ENCODE measurements at places on chromosomes 5 and 9.

DNA sequence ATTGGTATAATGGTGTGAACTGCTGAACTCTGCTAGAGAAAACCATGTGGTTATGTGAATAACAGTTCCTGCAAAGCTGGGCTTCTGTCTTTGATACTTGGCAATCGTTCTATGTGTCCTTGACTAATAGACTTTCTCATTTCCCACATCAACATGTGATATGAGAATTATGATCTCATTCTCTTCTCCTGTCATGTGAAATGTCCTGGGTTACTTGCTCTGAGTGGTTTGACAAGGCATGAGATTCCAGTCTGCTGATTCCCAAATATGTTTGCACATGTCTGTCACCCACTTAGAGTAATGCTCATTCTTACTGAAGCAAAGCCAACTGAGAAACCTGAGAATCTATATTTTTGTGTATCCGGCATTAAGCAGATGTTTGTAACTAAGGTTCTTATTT, 141.2 kb downstream of the PARP8 start:
- no peak for DNase-seq

GRCh38 chr9:24590432-24590831, 44.7 kb upstream of the IZUMO3 start:
- no peak for DNase-seq

- DNase-seq: no peak
Measured at GRCh38 chr5:133387091-133387490, 225.2 kb downstream of the FSTL4 start.

- no peak for DNase-seq
Measured at GRCh38 chr9:92384375-92384774, 20.0 kb downstream of the OGN start.

DNA sequence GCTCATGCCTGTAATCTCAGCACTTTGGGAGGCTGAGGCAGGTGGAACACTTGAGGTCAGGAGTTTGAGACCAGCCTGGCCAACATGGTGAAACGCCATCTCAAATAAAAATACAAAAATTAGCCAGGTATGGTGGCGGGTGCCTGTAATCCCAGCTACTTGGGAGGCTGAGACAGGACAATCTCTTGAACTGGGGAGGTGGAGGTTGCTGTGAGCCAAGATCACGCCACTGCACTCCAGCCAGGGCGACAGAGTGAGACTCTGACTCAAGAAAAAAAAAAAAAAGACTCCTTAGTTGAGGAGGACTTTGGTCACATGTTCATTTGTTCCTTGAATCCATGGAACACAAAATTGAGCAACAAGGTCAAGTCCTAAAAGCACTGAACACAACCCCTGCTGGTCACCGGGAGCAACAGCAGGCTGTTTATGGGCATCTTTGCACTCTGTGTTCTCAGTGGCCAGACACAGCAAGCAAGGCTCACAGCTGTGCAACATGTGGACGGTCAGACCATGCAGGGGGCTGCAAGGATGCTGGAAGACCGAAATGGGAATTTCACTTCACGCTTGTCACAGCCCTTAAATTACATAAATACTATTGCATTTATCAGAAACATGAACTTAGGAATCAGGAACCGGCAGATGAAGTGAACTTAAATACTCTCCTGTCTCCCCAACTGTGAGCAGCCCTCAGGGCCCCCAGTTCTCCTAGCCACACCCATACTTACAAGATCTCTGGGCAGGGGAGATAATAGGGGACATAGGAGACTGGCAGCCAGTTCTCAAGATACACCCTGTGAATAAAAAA, 2.8 kb downstream of the GBGT1 start:
- no peak for DNase-seq

DNA sequence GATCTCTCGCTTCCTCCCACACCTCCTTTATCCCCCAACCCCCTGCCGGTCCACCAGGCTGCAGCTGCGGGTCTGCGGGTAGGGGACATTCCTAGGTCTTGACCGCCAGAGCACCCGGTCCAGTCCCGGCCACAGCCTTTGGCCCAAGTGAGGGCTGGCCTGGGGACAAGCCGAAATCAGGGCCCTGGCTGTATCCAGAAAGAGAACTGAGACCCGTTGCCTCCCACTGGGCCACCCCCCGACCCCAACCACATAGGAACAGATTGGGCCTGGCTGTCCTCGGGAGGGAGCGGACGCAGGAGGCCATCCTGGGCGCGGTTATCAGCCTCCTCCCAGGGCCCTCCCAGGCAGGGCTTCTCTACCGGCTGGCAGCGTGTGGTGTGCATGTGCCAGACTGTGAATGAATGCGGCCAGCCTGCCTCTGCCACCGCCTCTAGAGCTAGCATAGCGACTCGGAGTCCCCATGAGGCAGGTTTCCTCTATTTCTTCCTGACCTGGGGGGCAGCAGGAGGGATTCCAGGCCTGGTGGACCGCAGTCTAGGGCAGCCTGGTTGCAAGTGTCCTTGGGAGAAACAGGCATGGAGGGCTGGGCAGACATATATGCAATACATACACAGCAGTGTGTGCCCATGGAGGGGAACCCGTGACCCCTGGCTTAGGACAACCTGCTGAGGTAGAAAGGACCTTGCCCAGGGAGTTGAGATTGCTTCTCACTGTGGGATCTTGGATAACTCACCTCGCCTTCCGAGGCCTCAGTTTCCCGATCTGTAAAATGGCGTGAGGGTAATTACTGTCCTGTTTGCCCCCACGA, 1.2 kb downstream of the N4BP3 start:
- no peak for DNase-seq

DNA sequence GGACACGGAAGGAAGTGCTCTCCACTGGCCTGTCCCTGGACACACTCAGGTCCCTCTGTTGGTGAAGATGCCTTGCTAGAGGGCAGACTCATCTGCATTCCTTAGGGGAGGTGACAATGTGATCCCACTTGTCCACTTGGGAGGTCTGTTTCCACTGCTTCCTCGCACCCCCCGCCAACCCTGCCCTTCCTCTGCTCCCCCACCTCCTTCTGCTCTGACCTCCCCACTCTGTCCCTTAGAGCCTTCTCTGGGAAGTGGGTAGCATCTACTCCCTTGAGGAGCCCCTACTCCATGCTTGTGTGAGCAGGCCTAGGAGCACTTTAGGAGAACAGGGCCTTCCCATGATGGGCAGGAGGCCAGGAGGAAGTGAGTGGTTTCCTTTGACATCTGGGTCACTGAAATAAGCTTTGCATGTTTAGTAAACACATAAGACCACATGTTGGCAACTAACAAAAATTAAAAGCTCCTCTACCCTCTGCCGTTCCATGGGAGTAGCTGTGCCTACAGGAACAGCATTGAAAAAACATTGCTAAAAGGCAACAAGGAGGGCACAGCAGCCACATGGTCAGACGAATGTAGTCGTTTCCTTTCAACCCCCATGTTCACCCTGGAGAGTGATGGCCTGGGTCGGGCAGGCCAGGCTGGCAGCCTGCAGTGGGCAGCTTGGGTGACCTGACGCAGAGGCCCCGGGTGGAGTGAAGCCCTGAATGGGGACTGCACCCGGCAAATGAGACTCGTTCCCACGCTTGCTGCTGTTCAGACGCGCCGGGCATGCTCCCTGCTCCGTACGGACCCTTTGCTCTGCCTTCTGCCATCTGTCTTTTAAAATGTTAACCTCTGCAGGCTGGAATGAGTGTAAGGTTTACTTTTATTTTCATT, 634.0 kb downstream of the IRX1 start:
- DNase-seq: no peak

GRCh38 chr9:137368431-137369035, 54.4 kb downstream of the EXD3 start:
- no peak for DNase-seq

- DNase-seq: no peak
Measured at GRCh38 chr9:109001275-109001676, 12.0 kb downstream of the CTNNAL1 start.

DNA sequence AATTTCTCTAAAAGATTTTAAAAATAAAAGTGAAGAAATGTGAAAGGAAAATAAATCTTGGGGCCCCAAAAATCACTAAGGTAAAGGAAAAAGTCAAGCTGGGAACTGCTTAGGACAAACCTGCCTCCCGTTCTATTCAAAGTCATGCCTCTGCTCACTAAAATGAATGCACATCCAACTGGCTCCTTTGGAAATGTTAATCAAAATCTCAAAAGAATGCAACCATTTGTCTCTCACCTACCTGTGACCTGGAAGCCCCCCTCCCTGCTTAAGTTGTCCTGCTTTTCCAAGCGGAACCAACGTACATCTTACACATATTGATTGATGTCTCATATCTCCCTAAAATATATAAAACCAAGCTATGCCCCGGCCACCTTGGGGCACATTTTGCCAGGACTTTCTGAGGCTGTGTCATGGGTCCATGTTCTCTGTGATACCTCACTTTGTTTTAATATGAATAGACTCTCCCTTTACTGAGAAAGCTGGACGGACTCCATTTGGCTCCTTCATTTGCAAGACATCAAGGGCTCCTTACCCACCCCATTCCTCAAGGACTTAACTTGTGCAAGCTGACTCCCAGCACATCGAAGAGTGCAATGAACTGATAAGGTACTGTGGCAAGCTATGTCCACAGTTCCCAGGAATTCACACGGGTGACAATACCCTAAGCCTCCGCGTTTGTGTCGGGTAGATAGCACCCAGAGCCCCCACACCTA, 164.3 kb downstream of the SMC2 start:
- peak; percentile 50 for DNase-seq

DNA sequence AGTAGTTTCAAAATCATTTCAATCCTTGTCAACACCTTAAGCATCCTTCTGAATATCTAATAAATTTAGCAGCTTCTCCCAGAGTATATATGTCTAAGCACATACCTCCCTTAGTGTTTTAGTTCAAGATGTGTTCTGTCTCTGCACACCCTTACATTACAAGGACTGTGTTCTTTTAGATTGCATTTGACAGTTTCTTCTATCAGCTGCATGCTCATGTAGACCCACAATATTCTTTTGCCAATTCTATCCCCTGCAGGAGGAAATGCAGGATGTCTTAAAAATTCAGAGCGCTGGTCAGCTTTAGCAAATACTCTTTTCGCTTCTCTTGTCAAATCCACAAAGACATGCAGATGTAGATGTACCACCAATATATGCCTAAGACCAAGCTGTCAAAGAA, 145.8 kb upstream of the SLC30A5 start:
- DNase-seq: no peak

GRCh38 chr5:66039296-66039695, 104.8 kb upstream of the SREK1 start:
- no peak for DNase-seq

GRCh38 chr9:133732639-133733408, 5.3 kb downstream of the SARDH start:
- no peak for DNase-seq

DNA sequence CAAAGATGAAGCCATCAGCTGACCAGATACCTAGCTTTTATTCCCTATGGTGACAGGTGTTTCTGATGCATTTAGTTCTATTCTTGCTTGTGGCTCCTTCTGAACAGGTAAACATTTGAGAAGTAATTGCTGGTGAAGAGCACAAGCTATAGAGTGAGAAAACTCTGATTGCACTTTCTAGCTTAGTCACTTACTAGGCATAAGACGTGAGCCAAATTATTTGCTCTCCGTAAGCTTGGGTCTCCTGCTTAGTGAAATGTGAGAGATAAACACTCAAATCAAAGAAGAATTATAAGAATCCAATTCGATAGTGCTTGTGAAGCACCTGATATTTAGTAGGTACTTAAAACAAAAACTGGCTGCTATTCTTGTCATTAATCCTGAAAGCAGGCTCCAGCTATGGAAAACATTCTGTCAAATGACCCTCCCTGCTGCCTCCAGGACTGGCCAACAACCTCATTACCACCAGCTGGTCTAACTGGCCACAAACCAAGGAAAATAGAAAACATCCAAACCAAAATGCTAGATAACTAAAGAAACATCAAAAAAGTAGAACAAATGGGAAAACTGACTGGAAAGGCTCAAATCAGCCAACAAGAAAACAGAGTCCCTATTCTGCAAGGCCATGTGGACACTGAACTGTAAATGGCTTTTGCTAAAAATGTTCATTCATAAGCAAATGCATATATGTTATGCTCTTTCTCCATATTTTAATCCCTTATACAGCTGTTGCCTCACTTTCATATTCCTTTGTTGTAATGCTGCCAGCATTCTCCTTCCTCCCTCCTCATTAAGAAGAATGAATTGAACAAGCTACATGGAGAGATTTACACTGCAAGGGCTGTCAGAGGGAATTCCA, 616.1 kb downstream of the DTWD2 start:
- DNase-seq: no peak

DNA sequence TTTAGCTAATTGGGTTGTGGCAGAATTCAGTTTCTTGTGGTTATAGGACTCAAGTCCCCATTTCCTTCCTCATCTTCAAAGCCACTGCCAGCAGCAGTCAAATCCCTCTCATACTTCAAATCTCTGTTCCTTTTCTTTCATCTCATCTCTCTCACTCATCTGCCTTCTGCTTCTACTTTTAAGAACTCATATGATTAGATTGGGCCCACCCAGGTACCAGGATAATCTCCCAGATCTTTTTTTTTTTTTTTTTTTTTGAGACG, 8.0 kb upstream of the REEP5 start:
- no peak for DNase-seq

- no peak for DNase-seq
Measured at GRCh38 chr9:75039009-75039408, 10.9 kb upstream of the CARNMT1 start.

GRCh38 chr5:66477596-66477995, 118.6 kb upstream of the MAST4 start:
- no peak for DNase-seq

DNA sequence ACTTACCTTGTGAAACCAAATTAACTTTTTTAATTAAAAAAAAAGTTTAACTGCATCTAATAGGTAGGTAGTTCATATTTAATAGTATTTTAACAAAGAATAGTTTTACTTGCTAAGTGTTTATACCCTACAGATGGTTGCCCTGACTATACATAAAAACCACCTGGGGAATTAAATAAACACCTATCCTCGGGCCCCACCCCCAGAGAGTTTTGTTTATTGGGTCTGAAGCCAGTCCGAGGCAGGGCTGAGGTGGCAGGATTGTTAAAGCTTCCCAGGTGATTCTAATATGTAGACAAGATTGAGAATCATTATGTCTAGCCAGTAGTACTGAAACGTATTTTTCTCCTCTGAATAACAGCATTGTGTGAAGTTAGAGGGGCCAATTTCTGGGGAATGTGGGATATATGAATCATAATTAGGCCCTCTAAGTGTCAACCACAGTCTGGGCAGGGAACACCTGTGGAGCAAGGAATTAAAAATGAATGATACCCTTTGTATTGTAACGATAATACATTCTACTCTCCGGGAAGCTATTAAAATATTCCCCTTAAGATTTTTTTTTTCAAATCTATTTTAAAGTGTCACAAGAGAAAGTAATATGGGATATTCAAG, 5.6 kb upstream of the PAM start:
- no peak for DNase-seq

Measured in NT2/D1 (cell line).